ENCODE measurements at places on chromosomes 5 and 9. TPM values are rescaled to one million over a fixed set of nuclear protein-coding genes. Genes with fewer than 3 reads are reported as not detected.

- DNase-seq = no peak
These were observed 103.5 kb upstream of the ARRDC3 start for GRCh38 chr5:91486638-91487037.

The PCDHA12 gene
- 0.16 TPM for total RNA-seq

DNA sequence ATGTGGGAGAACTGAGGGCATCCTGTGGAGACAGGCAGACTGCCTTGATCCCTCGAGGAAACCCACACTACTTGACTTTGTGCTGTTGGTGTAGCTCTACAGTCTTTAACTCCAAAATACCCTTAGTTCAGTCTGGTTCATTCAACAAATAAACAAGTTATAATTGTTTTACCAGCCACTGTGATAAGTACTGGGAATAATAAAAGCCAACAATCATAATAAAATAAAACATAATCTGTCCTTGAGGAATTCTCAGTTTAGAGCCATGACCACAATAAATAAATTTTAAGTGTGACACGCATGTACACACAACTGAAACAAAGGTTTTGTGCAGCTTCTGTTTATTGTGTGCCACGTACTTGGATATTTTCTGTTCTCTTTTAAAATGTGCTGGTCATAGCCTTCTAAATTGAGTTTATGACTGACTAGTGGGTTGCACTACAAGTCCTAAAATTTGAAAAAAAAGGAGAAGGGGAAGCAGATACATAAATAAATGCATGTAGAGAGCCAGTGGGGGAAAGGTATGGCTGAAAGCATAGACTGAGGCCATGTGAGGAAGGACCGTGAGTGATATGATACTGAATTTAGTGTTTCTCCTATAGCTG is 6.2 kb upstream of the SCAMP1 start:
- no peak for DNase-seq

The DNAJC25 gene
- 8.5 TPM for total RNA-seq

GRCh38 chr5:66829826-66830225 is 233.6 kb downstream of the MAST4 start:
- peak; percentile 68 for DNase-seq

GRCh38 chr5:128673411-128673957 is 135.4 kb upstream of the FBN2 start:
- DNase-seq = no peak

DNA sequence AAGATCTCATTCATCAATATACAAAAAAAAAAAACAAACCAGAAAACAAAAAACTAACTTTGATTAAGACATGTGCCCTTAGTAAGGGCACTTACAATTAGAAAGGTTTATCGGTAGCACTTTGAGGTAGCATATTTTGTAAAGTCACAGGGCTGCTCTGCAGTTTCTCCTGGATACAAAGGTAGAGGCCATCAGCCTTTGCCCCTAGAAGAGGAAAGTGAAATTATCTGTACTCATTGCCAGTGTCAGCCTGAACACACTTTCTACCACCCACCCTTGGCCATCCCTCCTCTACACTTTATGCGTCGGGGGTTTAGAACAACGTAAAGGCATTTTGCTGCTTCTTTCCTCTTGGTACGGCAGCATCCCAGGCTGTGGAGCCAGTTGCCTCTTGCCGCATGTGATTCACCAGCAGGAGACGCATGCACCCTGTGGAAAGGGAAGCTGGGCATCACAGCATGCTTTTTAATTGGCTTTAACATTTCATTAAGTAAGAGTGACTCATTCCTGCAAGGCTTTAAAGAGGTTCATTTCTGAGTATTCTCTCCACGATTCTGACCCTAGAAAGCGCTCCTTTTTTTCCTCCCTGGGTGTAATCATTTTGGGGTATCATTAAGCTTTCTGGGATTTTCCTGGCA is 84.6 kb downstream of the CEMIP2 start:
- peak; percentile 48 for DNase-seq

DNA sequence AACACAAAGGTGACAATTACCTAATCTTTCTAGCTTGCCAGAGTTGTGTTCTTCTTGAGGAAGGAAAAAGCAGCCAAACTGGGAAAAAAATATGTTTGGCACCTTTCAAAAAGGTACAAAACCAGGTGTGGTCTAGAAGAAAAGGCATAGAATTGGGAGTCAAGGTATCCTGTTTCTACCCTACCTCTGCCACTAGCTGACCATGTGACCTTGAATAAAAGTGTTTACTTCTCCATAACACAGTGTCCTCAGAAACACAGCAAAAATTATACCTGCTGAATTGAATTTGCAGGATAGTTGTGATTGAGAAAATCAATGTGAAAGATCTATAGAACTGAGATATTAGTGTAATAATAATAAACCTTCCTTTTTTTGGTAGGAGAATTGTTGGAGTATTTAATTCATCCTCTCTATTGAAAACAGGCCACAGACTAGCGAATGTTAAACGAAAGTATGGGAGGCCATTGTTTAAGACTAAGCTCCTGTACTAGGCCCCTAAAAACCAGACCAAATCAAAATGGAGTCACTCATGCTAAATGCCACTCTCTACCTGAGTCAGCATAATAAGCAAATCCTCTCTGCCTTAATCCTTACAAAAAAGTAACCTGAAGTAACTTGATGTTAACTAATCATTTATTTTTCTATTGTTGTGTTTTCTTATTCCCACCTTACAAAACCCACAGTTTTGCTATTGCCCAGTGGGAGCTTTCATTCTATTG is 12.6 kb downstream of the CYFIP2 start:
- no peak for DNase-seq

DNA sequence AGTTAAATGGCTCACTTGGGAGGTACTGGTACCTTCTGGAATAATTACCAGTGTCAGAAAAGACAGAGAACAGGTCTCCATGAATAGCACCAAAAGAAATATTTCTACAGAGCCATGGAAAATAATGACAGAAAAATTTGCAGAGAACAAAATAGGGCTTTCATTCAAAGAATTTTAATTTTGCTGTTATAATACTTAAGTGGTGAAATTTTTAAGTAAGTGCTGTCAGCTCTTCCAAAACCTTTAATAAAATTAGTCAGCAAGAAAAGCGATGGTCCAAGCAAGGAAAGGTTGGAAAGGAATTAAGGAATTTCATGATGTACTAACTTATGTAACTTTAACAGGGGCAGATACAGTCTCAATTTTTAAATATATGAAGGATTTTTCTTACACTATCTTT is 359.2 kb downstream of the NR2F1-AS1 start:
- no peak for DNase-seq

DNA sequence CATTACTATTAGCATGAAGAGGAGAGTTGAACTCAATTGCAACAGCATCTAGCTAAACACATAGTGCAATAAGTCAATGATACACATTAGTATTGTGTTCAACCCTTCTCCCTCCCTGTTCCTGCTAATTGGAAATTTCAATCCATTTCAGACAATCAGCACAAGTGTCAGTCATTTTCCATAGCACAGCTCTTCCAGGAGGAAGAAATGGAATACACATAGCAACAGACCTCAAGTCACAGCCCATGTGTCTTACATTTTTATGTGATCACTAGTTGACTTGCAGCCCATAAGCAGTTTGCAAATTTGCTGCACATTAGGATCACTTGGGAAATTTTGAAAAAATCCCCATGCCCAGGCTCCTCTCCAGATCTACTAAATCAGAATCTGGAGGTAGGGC is 636.9 kb downstream of the TLE4 start:
- no peak for DNase-seq

The TMEM252 gene
- not detected for total RNA-seq

- peak; percentile 89 for DNase-seq
These were observed 36.1 kb upstream of the OSMR start for GRCh38 chr5:38809388-38810359.

All from myocyte (in vitro differentiated cells).